Vagina (tissue), 2 donors: ENCODE measurements at places on chromosomes 6 and 20. TPM values are rescaled to one million over a fixed set of nuclear protein-coding genes. Genes with fewer than 3 reads are reported as not detected.

- H3K36me3 ChIP-seq: no peaks in the 10 kb centered on the region
- no peak overlapping the region for H3K4me3 ChIP-seq
- no peak for DNase-seq
- H3K27me3 ChIP-seq: no peaks in the 10 kb centered on the region
- no peak overlapping the region for H3K27ac ChIP-seq
Observed at GRCh38 chr6:18507561-18507960, 120.4 kb downstream of the RNF144B start.

DNA sequence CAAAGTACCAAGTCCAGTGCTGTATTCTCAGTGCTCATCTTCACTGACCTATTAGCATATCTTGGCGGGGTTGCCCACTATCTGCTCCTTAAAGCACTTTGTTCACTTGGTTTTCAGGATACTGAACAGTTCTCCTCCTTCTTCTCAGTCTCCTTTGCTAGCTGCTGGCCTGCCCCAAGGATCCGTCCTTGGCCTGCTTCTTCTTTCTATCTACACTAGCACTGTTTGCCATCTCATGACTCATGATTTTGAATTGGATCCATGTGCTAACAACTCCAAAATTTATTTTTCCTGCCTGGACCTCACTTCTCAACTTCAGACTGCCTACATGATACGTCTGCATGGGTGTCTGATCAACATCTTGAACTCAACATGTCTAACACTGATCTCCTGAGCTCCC lies 15.5 kb downstream of the TPD52L1 start:
- H3K27ac ChIP-seq: no peak overlapping the region
- peaks cover 24% of the 10 kb centered on the region for H3K4me1 ChIP-seq
- DNase-seq: no peak
- H3K27me3 ChIP-seq: no peaks in the 10 kb centered on the region

DNA sequence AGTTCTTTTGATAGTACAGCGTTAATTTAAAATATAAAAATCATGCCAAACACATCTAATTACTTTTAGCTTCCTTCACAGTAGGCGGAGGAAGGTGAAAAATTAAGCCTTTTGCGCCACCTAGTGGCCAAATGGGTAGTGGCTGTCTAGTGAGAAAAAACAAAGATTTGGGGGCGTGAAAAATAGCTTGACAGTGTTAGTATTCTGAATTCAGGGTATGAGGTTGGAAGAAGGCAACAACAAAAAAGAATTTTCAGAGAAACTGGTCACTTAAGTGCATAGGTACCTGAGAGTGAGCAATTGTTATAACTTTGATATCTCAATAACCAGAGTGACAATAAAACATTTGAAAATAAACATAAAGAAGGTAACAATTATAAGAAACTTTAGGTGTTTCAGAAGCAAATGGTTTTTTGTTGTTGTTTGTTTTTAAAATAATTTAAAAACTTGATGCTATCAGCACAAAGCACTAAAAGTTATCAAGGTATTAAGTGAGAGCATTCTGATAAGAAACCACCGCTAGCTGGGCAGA lies 14.3 kb downstream of the PSMB9 start:
- H3K27ac ChIP-seq: no peak overlapping the region
- no peak for DNase-seq
- no peaks in the 10 kb centered on the region for H3K36me3 ChIP-seq

- H3K36me3 ChIP-seq: peaks cover 2% of the 10 kb centered on the region
- H3K27ac ChIP-seq: no peak overlapping the region
- peaks cover 45% of the 10 kb centered on the region for H3K4me1 ChIP-seq
- no peak for DNase-seq
- no peak overlapping the region for H3K4me3 ChIP-seq
Observed at GRCh38 chr6:34600796-34601195, 44.7 kb upstream of the SPDEF start.

The PI16 gene
- 88.6 TPM for total RNA-seq

DNA sequence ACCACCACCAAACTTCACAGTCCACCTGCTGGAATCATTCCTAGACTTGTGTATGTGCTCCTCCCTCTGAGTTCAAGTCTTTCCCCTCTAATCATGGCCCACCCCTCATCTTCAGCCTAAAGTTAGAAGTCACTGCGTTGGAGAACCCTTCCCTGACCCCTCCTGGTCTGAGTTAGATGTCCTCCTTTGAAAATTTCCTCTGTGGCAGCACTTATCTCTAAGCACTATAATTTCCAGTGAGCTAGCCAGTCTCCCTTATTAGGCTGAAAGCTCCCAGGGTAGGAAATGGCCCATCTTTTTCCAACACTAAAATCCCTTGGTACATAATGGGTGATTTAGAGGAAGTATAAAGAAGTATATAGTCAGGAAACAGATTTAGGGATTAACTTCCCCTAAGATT lies 63.2 kb downstream of the SESN1 start:
- no peaks in the 10 kb centered on the region for H3K27me3 ChIP-seq
- H3K4me3 ChIP-seq: no peak overlapping the region
- DNase-seq: no peak
- no peaks in the 10 kb centered on the region for H3K36me3 ChIP-seq
- no peak overlapping the region for H3K27ac ChIP-seq
- H3K4me1 ChIP-seq: peaks cover 23% of the 10 kb centered on the region

The WFDC12 gene
- total RNA-seq: 4.4 TPM

- no peaks in the 10 kb centered on the region for H3K27me3 ChIP-seq
- no peaks in the 10 kb centered on the region for H3K36me3 ChIP-seq
- no peak overlapping the region for H3K27ac ChIP-seq
- no peak for DNase-seq
- no peaks in the 10 kb centered on the region for H3K4me1 ChIP-seq
Observed at GRCh38 chr6:30147096-30147495, 11.2 kb downstream of the TRIM40 start.

DNA sequence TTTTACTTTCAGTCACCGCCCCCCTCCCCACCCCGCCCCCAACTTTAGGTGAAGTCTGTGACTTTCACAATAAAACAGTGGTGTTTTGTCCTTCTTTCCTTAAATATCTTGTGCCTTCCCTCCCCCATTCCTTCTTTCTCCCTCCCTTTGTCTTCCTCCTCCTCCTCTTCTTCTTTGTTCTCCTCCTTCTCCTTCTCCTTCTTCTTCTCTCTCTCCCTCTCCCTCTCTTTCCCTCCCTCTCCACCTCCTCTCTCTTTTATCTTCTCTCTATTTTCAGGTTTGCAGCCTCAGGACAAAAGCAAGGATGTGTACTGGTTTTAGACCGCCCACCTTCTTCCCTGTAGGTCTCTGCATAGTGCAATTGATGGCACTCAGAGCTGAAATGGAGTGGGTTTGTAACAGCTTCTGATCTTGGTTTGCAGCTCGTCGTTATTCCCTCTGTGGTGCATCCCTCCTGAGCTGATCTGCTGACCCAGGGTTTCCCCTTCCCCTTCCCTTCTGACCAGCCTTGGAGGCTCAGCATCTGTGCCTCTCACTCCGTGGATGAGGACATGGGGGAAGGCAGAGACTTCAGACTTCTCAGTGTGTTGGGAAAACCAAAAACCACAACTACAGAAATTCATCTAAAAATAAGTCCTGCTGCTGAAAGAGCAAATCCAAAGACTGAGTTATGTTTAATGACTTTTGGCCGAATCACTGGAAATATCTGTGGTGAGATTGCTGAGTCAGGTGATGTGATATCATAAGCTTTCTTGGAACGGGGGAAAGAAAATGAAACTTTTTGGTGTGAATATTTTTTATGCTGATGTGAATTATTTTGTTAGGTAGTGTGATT lies 6.9 kb downstream of the VGLL2 start:
- H3K36me3 ChIP-seq: no peaks in the 10 kb centered on the region
- no peak overlapping the region for H3K4me3 ChIP-seq
- peaks cover 3% of the 10 kb centered on the region for H3K27me3 ChIP-seq

The ANGPT4 gene
- total RNA-seq: 0.98 TPM

The TGM3 gene
- 27.7 TPM for total RNA-seq

GRCh38 chr6:42369568-42369967 lies 82.2 kb downstream of the TRERF1 start:
- no peaks in the 10 kb centered on the region for H3K27me3 ChIP-seq
- no peaks in the 10 kb centered on the region for H3K36me3 ChIP-seq
- no peak overlapping the region for H3K4me3 ChIP-seq
- no peak for DNase-seq
- H3K27ac ChIP-seq: no peak overlapping the region

The UST gene
- 14.2 TPM for total RNA-seq

- H3K27me3 ChIP-seq: no peaks in the 10 kb centered on the region
- H3K27ac ChIP-seq: no peak overlapping the region
- no peak overlapping the region for H3K4me3 ChIP-seq
- no peak for DNase-seq
- no peaks in the 10 kb centered on the region for H3K4me1 ChIP-seq
- no peaks in the 10 kb centered on the region for H3K36me3 ChIP-seq
Observed at GRCh38 chr6:36949636-36950035, 4.9 kb upstream of the PI16 start.

- H3K4me1 ChIP-seq: no peaks in the 10 kb centered on the region
- no peak for DNase-seq
- H3K4me3 ChIP-seq: no peak overlapping the region
- no peak overlapping the region for H3K27ac ChIP-seq
Observed at GRCh38 chr6:123589317-123589716, 47.4 kb downstream of the TRDN start.

DNA sequence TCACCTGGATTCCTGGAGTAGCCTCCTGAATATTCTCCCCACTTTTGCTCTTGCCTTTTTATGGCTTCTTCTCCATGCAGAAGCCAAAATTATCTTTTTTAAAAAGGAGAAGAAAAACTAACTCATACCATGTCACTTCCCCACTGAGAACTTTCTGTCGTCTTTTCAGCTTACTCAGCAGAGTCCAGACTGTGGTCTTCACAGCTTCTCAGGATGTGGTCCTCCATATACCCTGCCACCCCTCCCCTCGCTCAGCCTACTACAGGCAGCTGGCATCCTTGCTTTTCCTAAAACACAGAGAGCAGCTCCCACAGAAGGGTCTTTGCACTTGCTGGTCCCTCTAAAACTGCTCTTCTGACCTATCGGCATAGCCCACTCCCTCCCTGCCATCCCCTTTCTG lies 89.4 kb upstream of the ISM1 start:
- H3K27me3 ChIP-seq: no peaks in the 10 kb centered on the region
- H3K36me3 ChIP-seq: no peaks in the 10 kb centered on the region
- no peak overlapping the region for H3K4me3 ChIP-seq
- DNase-seq: no peak

DNA sequence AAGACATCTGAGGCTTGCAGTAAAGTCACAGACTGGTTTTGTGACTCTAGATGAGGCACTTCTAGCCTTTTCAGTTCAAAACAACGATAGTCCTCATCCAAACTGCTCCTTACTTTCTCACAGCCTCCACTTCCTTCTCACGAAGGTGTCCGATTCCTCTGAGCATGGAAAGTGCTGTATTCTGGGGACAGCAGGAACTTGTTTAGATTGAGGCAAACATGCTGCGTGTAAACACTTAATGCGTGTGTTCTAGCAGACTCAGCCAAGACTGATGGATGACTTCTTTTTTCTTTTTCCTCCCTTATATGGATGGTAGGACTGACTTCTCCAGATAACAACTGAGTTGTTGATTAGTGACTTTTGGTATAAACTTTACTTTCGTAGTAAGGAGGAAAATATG lies 80.2 kb upstream of the PRDM1 start:
- no peaks in the 10 kb centered on the region for H3K27me3 ChIP-seq
- H3K4me1 ChIP-seq: no peaks in the 10 kb centered on the region
- no peak for DNase-seq
- H3K4me3 ChIP-seq: no peak overlapping the region

- H3K36me3 ChIP-seq: no peaks in the 10 kb centered on the region
- no peak for DNase-seq
- no peaks in the 10 kb centered on the region for H3K4me1 ChIP-seq
Observed at GRCh38 chr6:63732336-63732735, 96.7 kb downstream of the PHF3 start.

The SRMS gene
- total RNA-seq: not detected

GRCh38 chr6:1439349-1439748 lies 50.0 kb downstream of the FOXF2 start:
- no peak overlapping the region for H3K4me3 ChIP-seq
- H3K27ac ChIP-seq: no peak overlapping the region
- no peak for DNase-seq
- H3K4me1 ChIP-seq: no peaks in the 10 kb centered on the region
- H3K36me3 ChIP-seq: no peaks in the 10 kb centered on the region

DNA sequence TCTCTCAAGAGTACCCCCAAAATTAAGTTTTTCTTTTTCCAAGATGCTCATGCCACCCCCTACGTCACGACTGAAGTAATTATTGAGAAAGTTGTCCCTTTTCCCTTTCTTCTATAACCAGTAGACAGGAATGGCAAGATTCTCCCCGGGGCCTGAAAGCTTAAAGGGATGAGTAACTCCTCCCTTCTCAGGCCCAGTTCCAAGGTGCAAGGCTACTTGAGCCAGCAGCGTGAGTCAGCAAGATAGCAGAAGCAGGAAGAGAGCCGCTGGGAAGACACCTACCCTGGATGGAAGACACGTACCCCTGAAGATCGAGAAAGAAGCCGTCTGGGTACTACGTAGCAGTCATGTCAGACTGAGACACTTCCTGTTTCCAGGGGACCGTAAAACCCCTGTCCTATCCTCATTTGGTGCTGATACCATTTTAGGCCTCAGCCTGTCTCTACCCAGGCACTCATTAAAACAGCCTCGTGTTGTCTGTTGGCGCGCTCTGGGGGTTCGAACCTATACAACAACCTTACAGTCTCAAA lies 241.0 kb downstream of the ADGRG6 start:
- H3K27me3 ChIP-seq: no peaks in the 10 kb centered on the region
- H3K4me3 ChIP-seq: no peak overlapping the region
- no peak for DNase-seq
- peaks cover 21% of the 10 kb centered on the region for H3K4me1 ChIP-seq

The MOXD1 gene
- total RNA-seq: 16.0 TPM

The GNAS-AS1 gene
- total RNA-seq: not detected

GRCh38 chr6:12026120-12026519 lies 14.0 kb downstream of the HIVEP1 start:
- H3K27me3 ChIP-seq: no peaks in the 10 kb centered on the region
- H3K4me3 ChIP-seq: no peak overlapping the region
- H3K36me3 ChIP-seq: no peaks in the 10 kb centered on the region
- H3K4me1 ChIP-seq: peaks cover 28% of the 10 kb centered on the region

The MRPL18 gene
- total RNA-seq: 58.7 TPM

DNA sequence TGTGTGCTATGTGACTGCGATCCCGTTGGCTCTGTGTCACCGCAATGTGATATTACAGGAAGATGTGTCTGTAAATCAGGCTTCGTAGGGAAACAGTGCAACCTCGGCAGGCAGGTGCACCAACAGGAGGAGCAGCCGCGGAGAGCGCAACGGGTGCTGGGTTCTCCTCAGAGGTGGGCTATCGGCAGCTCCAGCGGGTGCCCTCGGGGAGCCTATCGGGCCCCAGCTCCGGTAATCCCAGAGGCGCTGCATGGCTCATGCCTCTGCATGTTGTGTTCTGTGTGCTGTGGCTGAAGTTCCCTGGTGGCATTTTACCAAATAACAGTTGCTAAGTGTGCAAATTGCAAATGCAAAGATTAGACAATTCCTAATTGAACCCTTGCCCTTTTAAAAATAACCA lies 409.9 kb downstream of the LAMA2 start:
- DNase-seq: no peak
- H3K4me3 ChIP-seq: no peak overlapping the region
- H3K36me3 ChIP-seq: peaks cover 4% of the 10 kb centered on the region
- H3K27ac ChIP-seq: no peak overlapping the region
- no peaks in the 10 kb centered on the region for H3K4me1 ChIP-seq
- no peaks in the 10 kb centered on the region for H3K27me3 ChIP-seq

The UNC5CL gene
- 0.25 TPM for total RNA-seq

- no peak overlapping the region for H3K27ac ChIP-seq
- H3K27me3 ChIP-seq: no peaks in the 10 kb centered on the region
- no peak for DNase-seq
- no peaks in the 10 kb centered on the region for H3K4me1 ChIP-seq
Observed at GRCh38 chr6:137070303-137070702, 25.5 kb upstream of the IL20RA start.

- no peak overlapping the region for H3K4me3 ChIP-seq
- no peak overlapping the region for H3K27ac ChIP-seq
- DNase-seq: no peak
- H3K4me1 ChIP-seq: no peaks in the 10 kb centered on the region
Observed at GRCh38 chr6:9583753-9584352, 831.0 kb downstream of the TFAP2A start.
